ENCODE measurements at places on chromosomes 3 and 15. TPM values are rescaled to one million over a fixed set of nuclear protein-coding genes. Genes with fewer than 3 reads are reported as not detected.

Gene IGSF10
- total RNA-seq = 0.83 TPM

Gene CSPG4
- total RNA-seq = 21.3 TPM

Gene AMIGO3
- total RNA-seq = 0.35 TPM

Gene LCTL
- not detected for total RNA-seq

Gene GALNT15
- 1.3 TPM for total RNA-seq

Gene GOLGA8S
- 1.1 TPM for total RNA-seq

Gene SAMD7
- not detected for total RNA-seq

Gene ZNF639
- 25.5 TPM for total RNA-seq

Gene RBP2
- not detected for total RNA-seq

DNA sequence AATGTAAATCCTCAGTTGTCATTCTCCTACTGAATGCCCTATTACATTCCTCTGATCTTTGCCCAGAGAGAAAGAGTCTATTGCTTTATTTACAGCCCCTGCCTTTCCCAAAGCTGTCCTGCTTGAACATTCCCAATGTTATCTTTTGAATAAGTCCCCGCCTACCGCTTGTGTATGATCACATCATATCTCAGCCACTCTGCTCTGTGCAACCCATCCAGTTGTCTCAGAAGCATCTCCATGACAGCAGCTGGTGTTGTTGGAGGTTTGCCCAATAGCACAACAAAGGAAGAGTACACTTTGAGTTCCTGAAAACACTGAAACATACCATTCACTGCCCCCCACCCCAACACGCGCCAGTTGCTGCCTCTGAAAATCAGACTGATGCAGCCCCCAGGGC is 22.0 kb upstream of the FAM3D start:
- DNase-seq = no peak

DNA sequence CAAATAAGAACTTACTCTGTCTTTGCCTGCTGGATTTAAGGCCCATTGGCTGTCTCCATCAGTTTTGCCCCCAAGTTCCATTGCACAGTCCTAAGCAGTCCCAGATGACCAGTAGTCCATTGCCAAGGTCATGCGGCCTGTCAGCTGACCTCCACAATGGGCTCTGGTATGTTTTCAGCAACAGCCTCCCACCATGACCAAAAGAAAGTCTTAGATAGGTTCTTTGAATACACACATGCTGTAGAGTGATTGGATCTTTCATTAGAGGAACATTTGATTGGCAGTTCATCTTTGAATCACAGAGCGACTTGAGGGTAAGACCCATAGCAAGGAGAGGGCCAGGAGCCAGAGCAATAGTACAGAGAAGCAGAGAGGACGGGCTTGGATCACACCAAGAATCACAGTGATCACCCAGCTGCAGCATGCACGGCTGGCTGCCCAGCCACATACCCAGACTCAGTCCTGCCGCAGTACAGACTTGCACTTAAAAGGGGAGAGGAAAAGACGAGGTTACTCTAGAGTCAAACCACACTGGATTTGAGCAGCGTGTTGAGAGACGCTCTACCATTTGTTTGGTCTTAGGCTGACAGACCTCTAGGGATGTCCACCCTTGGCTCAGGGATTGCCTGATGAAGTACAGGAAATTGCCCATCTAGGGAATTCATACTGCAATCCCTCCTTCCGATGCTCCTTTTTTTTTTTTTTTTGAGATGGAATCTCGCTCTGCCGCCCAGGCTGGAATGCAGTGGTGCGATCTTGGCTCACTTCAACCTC is 50.4 kb downstream of the APH1B start:
- no peak for DNase-seq

DNA sequence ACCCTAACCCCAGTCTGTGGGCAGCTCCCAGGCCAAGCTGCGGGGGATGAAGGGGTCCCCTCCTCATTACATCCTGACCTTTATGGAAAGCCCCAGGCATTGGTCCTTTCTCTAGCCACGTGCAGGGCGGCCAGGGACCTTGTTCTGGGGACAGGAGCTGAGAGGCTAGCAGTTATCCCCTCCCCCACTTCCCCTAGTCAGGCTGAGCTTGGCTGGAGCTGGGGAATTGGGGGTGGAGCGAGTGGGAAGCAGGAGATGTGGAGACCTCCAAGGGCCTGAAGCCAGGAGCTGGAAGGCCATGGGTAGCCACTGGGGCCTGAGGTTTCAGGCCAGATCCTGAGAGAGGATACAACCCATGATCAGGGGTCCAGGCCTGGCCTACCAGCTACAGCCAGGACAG is 45.8 kb downstream of the DNAH1 start:
- no peak for DNase-seq

DNA sequence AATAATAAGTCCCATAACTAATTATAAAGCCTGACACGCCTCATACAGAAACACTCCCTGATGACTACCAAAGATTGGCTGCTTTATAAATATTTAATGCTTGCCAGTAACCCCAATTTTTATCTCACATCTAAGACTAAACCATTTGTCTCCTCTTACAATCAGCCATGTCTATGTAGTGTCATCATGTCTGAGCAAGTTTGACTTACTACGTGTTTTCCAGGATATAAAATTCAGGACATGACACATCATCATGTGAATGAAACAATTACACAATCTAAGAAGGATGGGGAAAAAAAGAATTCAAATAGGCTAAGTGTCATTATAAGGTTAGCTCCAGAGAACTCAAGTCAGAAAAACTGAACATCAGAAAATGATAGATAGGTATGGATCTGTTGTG is 208.7 kb downstream of the MECOM start:
- DNase-seq = no peak

DNA sequence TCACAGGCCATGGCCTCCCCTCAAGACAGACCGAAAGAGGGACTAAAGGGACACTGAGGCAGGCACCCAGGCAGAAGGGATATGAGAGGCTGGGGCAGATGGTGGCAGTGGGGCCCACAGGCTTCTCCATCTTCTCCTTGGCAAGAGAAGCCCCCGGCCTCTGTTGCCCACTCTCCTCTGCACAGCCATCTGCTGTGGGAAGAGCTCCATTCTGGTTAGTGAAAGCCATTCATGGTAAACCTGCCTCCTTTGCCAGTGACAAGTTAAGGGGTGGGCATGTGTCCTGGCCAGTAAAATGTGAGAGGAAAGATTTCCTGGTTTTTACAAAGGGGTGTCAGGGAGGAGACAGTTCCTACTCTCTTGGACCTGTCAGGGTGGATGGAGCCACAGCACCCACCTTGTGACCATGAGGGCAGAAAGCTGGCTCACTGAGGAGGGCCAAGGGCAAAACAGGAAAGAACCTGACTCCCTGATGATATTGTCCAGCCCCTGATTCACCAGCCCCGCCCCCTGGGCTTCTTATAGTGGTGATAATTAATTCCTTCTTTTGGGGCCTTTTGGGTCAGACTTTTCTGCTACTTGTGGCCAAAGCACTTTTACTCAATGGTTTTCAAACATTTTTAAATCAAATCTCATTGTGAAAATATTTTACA is 130.4 kb upstream of the SMAD3 start:
- peak; percentile 44 for DNase-seq

DNA sequence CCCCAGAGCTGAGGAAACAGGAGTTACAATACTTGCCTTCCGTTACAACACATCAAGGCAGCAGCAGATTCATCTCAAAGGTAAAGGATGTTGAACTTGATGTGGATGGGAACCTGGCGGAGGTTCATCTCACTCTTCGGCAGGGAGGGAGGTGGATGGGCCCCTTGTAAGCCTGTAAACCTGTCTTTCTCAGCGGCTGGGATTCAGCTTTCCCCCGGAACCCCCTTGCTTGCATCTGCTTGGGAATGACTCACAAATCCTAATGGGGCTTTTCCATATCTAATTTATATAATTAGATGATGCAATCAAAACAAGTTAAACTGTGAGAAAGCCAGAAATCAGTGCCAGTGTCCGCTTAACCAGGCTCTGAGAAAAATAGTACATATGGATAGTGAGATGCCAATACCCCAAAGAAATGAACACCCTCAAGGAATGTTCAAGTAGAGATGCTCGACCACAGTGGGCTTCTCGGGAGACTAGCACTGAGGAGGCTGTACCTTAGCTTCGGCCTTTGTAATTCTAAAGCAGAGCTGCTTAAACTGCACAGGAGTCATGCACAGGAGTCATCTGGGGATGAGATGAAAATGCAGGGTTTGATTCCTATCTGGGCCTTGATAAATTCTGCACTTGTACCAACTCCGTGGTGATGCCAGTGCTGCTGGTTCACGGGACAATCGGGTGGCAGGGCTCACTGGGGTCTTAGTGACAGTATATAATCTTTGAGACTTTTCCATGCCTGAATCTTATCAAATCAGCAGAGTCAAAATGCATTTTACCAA is 2.2 kb upstream of the FAM240A start:
- DNase-seq = no peak

GRCh38 chr15:77527164-77527778 is 105.4 kb downstream of the LINGO1 start:
- DNase-seq = peak; percentile 74

DNA sequence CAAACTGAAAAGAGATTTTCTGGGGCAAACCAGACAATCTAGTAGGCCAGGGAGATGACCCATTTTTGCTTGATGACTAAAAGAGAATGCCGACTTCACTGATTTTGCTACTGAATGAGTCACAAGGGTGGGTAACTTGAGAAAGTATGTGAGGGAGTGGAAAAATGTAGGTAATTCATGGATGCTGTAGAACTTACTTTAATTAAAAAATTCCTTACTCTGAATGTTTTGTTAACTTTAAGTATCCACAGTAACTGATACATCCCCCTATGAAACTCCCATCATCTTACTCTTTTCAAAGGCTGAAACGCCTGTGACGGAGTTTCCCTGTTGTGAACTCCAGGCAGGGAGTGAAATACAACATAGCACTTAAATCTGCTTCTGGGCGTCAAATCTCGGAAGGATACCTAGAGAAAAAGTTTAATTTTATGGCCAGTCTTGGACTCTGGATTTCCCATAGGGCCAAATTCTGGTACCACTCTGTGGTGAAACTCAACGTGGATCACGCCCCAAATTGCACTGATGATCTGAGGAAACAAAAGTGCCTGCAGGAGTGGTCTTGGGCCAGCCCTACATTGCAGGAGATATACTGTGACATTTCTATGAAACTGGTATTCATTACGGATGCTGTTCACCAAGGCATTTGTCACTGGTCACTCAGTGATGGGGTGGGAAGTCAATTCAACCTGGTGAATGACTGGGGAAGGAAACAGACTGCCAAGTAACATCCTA is 24.0 kb downstream of the GOLIM4 start:
- DNase-seq = no peak

DNA sequence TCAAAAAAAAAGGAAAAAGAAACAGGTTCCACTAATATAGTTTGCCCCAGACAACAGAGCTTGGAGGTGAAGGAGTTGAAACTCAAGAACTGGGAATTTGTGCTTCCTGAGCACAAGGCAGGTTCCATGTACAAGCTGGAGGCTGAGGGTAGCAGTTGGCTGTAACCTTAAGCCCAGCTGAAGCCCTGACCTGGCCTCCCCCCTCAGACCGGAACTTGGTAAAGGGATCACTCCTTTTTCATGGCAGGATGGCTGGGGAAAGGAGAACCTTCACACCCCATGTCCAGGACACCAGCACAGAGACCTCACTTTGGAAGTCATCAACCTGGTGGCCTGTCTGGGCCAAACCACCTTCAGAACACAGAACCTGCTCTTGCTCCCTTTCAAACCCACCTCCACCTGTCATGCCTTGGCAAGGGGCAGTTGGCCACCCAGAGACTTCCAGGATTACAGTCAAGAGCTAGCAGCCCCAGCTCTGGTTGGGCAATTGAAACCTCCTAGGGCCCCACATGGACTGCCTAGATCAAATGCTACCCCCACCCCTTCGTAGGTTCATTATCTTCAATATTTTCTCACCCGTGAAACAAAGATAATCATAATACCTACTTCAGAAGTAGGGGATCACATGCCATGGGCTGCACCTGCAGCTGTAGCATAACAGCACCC is 3.5 kb downstream of the RPL29 start:
- DNase-seq = no peak

DNA sequence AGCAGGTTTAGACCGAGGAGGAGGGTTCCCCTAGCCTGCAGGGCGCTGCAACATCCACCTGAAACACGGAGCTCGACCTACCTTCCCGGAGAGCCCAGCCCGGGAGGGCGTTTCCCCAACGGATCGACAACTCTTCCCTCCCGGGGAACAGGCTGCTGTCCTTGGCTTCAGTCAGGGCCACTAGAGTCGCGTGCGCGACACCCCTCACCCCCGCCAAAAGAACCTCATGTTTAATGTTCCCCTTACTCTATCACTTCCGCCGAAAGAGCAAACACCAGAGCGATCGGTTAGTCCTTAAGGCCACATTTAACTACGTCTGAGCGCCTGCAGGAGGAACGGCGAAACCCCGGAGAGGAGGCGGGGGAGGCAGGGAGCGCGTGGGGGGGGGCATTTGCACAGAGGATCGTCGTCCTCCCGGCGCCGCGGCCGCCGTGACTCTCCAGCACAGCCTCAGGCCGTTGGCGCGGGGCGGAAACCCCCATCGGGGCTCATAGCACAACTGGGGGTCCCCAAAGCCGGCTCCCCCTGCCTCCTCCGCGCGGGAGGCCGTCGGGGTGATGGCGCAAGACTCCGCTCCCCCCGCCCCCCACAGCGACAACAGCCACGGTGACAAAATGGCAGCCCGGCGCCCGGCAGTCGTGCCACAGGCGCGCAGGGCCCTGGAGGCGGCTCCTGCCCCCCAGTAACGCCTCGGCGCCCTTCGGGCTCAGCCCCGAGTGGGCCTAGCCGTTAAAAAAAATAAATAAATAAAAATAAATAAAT is 3.2 kb downstream of the ANP32A start:
- DNase-seq = peak; percentile 82

DNA sequence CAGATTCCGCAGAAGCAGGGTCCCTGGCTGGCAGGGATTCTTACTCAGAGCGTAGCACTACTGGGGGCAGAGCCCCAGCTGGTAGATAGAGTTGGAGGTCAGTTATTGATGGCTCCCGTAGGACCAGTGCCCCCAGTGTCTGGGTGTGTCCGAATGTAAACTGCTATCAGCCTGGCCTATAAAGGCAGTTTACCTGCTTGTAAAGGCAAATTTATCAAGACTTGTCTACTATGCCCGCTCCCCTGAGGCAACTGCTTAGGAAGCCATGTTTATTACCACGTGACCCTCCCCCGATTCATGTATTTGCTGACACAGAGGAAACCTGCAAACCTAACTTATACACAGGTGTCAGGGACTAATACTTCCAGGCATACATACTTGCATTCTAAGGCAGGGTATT is 607 bp upstream of the PPP1R14D start:
- DNase-seq = no peak

DNA sequence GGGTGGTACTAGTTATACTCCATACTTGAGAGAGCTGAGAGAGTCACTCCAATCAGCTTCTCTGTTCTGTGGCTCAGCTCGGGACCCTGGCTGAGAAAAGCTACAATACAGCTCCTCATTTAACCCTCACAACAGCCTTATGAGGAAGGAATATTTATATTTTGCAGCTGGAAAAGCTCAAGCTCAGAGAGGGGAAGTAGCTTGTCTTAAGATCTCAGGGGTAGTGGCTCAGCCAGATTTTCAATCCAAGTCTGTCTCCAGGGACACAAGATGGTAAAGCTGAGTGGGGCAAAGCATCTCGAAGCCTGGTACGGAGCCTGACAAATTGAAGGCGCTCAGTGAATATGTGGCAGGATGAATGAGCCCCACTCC is 14.8 kb downstream of the SCAMP2 start:
- DNase-seq = no peak

DNA sequence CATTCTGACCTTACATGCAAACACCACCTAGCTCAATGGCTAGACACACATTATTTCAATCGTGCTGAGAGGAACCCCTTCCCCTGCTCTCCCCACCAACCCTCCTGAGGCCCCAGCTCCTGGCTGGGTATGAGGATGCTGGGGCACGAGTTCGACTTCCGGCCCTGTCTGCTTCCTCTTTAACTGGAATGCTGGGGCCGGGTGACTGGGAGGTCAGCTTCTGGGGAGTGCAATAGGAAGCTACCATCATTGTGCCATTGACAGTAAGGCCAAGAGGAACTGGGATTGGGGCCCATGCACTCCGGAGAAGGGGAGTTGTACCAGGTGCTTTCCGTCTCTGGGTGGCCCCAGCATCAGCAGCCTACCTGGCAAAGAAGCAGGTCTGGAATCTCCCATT is 15.6 kb upstream of the TLE3 start:
- DNase-seq = peak; percentile 94
